Hindlimb muscle (tissue), 1 donor: ENCODE measurements at places on chromosomes 7 and 10. TPM values are rescaled to one million over a fixed set of nuclear protein-coding genes. Genes with fewer than 3 reads are reported as not detected.

DNA sequence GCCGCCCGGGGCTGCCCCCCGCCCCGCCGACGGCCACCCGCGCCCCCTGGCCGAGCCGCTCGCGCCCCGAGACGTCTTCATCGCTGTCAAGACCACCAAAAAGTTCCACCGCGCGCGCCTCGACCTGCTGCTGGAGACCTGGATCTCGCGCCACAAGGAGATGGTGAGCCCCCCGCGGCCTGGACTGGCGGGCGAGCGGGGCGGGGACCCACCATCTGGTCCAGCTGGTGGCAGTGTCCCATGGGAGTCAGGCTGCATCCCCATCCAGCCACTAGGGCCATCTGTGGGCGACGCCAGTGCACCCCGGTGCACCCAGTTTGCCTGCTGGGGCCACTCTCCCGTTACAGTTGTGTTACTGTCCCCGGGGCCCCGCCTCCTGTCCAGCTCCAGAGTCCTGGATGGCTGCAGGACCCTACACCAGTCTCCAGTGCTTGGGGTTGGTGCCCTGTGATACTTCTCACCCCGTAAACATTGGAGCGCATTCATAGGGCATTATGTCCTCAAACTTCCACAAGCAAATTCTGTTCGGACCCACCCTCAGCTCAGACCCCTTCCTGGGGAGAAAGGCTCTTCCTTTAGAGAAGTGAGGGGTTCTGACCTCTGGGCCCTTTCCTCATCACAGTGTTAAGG is 672 bp downstream of the LFNG start:
- DNase-seq: no peak

- DNase-seq: no peak
These were observed 9.4 kb upstream of the FBXW4 start for GRCh38 chr10:101704331-101704730.

GSTO2 gene
- 1.1 TPM for polyA plus RNA-seq

DNA sequence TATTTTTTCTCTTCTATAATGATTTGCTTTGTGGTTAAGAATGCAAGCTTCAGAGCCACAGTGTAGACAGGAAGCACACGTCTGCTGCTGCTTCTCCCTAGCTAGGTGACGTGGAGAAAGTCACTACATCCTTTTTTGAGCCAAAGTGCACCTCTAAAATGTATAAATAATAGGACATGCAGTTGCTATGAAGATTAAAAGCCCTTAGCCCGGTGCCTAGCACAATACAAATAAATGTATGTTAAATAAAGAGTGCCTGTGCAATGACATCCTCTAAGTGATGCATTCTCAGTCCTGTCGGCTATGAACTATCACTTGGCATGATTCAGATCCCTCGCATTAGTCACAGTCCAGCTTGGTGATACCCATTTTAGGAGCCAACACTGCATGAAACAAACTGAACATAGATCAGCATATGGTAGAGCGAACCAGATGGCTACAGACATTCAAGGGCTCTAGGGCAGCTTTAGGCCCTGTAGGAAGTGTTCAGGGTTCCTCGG is 4.8 kb upstream of the TRDMT1 start:
- DNase-seq: no peak

A1CF gene
- polyA plus RNA-seq: not detected

- no peak for DNase-seq
These were observed 7.1 kb downstream of the KIF5B start for GRCh38 chr10:32049113-32049512.

GRCh38 chr10:83539528-83540308 is 599.6 kb upstream of the GHITM start:
- DNase-seq: peak; percentile 89

DNA sequence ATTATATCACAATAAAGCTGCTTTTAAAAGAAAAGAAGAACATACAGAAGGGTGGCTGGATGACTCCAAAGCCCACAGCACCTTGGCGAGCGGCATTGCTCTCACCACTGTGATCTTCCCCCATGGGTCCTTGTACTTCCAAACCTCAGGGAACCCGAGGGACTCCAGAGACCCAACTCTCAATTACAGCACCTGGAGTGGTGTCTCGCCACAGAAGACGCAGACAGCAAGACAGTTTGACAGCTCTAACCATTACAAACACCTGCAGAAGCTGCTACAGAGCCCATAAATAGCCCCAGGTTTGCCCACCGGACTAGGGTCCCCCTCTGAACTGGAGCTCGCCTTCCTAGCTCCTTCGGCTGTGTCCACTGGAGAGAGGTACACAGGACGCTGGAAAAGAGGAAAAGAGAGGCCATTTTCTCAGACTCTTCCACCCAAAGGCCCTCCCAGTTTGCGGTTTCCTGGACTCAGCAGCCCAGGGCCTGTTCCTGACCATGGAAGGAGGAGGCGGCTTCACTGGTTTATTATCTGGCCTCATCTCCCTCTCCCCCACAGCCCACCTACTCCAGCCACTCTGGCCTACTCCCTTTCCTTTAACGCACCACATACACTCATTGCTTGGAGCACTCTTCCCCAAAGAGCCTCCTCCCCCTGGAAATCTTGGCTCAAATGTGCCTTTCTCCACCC is 1.9 kb downstream of the PIK3AP1 start:
- DNase-seq: no peak

- DNase-seq: no peak
These were observed 22.3 kb downstream of the HYAL4 start for GRCh38 chr7:123867225-123867624.

COL1A2 gene
- 3,136 TPM for polyA plus RNA-seq

DNA sequence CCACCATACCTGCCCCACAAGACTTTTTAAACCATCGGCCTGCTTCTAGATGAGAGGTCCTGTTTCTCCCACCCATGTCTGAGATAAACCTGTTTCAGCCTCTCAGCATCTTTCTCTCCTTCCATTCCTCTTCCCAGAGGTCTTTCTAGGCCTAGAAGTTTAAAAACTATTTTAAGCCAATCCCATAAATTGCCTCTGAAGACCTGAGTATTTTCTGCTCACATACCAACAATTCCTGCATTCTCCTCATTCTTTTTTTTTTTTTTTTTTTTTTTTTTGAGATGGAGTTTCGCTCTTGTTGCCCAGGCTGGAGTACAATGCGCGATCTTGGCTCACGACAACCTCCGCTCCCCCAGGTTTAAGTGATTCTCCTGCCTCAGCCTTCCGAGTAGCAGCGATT is 262.9 kb upstream of the AUTS2 start:
- DNase-seq: no peak

DNA sequence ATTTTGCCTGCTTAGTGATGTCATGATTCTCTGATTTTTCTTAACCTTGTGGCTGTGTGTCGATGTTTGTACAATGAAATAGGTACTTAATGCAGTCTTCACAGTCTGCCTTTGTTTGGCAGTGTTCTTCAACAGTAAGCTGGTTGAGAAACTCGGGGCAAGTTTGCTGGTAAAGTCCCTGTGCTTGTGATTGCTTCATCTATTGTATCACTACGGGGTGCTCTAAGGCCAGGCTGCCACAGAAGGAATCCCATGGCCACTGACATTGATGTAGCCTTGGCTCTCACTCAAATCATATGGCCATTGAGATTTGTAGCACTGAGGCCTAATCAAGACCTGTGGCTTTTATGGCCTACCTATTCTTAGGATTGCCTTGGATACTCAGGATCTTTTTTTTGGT is 33.5 kb upstream of the PRSS37 start:
- DNase-seq: no peak

HGF gene
- polyA plus RNA-seq: 7.5 TPM

- no peak for DNase-seq
These were observed 40.2 kb downstream of the PDSS1 start for GRCh38 chr10:26737730-26738129.

LRIT1 gene
- not detected for polyA plus RNA-seq

- DNase-seq: no peak
These were observed 201.8 kb downstream of the GLI3 start for GRCh38 chr7:42035210-42035609.

- DNase-seq: no peak
These were observed 109.3 kb downstream of the SPAG6 start for GRCh38 chr10:22454634-22455033.

DNA sequence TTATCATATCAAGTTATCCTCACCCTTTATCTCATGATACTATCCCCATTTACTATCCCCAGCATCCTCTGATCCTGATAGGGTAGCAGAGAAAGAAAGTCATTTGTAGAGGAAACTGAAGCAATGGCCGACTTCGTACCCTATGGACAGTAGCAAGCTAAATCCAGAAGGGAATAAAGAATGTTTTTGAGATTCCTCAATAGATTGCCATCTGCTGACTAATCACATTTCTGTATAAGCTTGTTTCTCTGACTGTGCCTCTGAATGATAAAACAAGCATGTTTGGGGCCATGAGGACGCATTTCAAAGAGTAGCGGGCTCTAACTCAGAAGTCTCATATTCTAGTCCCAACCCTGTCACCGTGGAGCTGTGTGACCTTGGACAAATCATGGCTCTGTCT is 13.2 kb upstream of the FAM107B start:
- DNase-seq: no peak

GRCh38 chr10:51683031-51683691 is 16.2 kb downstream of the CSTF2T start:
- DNase-seq: no peak

GRCh38 chr7:128036226-128036940 is 5.1 kb upstream of the LRRC4 start:
- no peak for DNase-seq

GRCh38 chr7:25619963-25620799 is 391.9 kb upstream of the NPVF start:
- DNase-seq: no peak

DNA sequence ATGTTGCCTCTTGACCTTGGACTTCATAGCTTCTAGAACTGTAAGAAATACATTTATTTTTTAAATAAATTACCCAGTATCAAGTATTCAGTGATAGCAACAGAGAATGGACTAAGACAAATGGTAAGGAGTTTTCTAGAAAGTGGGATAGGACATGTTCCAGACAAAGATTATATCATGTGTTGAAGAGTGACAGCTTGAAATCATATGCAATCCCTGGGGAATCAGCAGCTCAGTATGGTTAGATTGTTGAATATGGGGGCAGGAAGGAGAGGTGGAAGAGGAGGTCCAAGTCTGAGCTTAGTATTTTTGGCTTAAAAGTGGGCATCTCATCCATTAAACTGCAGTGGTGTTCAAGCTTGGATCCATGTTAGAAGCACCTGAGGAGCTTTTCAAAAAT is 74.1 kb downstream of the ENTPD1 start:
- no peak for DNase-seq

GRCh38 chr7:157016352-157017041 is 6.0 kb upstream of the MNX1 start:
- DNase-seq: no peak

- no peak for DNase-seq
These were observed 82.8 kb downstream of the LRRC18 start for GRCh38 chr10:48856855-48857254.

- no peak for DNase-seq
These were observed 130.7 kb downstream of the NRF1 start for GRCh38 chr7:129742256-129742655.

- DNase-seq: no peak
These were observed 55.2 kb downstream of the EGFR start for GRCh38 chr7:55073976-55074528.

SNX8 gene
- polyA plus RNA-seq: 29.4 TPM

DNA sequence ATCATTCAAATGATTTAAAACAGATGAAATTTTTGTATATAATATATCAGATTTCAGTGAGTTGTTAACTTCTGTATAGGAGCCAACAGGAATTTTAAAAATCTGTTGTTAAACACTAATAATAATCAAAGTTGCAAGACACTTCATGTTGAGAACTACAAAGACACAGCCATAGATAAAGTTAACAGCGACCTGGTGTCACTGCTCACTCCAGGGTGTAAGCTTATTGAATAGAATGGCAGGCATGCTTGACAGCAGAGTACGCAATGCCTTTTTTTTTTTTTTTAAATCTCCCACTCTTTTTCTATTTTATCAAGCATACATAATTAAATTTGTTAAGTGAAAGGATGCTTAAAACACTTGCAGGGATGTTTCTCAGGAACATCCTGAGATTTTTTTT is 32.0 kb downstream of the PCDH15 start:
- no peak for DNase-seq

LOXL4 gene
- polyA plus RNA-seq: 11.5 TPM
